ENCODE measurements at places on chromosomes 2 and 18.
A peak's percentile ranks its signal among the peaks of the same experiment; 100 is the strongest.

GRCh38 chr2:88074854-88075292 lies 7.2 kb downstream of the SMYD1 start:
- peak; percentile 76 for DNase-seq

DNA sequence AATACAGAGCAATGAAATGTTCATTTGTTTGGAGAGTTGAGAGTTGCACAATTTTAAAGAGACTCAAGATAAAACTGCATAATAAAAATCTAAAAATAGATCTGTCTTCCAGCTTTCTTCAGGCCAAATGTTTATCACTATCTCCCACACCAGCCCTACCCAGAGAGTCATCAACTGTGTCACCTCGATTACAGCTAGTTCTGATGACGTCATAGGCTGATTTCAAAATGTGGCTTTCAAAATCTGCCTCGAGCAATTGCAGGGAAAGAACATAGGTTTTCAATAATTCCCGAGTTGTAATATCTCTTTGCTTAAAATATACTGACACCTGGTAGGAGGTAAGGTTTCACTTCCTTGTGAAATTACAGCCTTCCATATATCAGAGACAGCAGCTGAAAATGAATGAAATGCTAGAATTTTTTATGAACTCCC lies 677.6 kb upstream of the ID2 start:
- DNase-seq: no peak

DNA sequence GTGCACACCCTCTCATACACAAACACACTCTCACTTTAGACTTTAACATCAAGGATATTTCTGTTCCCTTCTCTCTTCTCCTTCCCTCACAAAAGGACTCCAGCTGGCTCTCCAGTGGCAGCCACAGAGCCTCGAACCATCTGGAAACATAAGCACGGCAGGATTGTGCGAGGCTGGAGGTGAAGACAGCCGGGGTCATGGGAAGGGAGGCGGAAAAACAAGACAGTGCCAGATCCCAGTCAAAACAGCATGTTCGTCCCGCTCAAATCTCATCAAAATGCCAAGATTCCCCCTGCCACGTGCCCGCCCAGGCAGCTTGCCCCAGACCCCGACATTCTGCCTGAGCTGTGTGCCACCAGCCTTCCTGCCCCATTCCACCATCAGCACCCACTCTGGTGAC lies 180.3 kb downstream of the ZBTB7C start:
- DNase-seq: no peak

GRCh38 chr2:203440671-203441070 lies 94.4 kb downstream of the RAPH1 start:
- DNase-seq: no peak

- DNase-seq: no peak
Observed at GRCh38 chr2:75482398-75482797, 78.3 kb downstream of the EVA1A start.

- no peak for DNase-seq
Observed at GRCh38 chr2:3485166-3485565, 34.2 kb downstream of the ADI1 start.

DNA sequence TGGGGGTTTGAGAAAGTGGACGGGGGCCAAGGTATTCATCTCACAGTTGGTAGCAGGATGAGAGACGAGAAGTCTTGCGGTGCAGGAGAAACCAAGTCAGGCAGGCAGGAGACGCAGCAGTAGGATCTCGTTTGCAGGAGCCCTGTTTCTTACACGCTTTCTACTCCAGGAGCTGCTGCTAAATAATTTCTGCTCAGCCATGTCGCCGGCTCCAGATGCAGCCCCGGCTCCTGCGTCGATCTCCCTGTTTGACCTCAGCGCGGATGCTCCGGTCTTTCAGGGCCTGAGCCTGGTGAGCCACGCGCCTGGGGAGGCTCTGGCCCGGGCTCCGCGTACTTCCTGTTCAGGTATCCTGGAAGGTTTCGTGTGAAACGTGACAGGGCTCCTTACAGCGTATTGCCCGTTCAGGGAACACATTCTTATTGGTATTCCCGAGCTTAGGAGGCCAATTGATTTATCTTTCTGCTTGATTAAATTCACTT lies 494 bp downstream of the ANKZF1 start:
- no peak for DNase-seq

DNA sequence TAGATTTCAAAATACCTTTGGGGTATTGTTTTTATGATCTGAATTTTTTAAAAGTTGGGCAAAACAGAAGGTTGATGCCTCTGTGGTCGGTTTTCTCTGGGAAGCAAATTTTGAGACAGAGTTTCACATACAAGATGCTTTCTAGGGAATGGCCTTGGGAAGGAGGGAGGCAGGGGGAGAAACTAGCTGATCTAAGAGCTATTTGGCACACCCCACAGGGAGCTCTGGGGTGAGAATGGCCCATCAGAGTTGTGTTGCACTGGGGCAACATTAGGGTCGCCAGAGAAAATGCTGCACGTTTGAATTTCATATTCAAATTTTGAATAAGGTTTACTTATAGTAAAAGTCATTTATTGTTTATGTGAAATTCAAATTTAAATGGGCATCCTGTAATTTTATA lies 11.9 kb upstream of the ADAM23 start:
- DNase-seq: no peak

DNA sequence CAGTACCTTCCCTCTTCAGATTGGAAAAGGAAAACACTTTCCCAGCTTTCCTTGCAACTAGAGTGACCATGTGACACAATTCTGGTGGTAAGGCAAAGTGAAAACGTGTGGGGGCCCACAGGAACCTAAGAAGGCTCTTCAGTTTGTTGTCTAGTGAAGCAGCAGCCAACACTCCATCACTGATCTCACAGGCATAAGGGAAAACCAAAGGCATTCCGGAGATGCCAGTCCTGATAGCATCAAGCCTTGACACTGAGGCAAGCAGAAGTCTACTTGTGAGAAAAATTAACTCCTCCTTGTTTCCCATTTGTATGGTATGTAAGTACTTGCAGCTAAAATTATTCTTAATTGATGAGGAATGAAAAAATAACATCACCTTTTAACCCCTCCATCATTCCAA lies 88.3 kb downstream of the ETAA1 start:
- DNase-seq: peak; percentile 51

- no peak for DNase-seq
Observed at GRCh38 chr2:105575499-105576025, 169.2 kb upstream of the NCK2 start.

- DNase-seq: no peak
Observed at GRCh38 chr18:3186678-3187658, 32.8 kb downstream of the MYOM1 start.

GRCh38 chr2:65415091-65415490 lies 17.3 kb downstream of the SPRED2 start:
- no peak for DNase-seq

GRCh38 chr2:86048888-86049287 lies 56.8 kb downstream of the POLR1A start:
- DNase-seq: peak; percentile 64

DNA sequence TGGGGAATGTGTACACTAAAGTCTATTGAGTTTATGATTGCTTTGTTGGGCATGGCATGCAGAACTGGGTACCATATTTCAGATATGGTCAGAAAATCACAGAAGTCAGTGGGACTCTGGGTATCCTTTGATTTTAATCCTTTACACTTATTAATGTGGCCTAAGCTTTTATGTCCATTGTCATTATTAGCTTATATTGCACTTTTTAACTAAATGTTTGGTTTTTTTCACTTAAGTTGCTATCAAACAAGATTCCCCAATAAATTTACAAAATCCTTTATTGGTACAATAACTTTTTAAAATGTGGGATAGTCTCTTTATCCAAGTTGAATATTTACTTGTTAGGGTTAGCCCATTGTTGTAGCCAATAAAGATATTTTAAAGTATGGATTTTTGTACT lies 234.1 kb upstream of the NRP2 start:
- DNase-seq: no peak

- DNase-seq: no peak
Observed at GRCh38 chr18:12005538-12006487, 24.5 kb downstream of the IMPA2 start.

GRCh38 chr2:169438466-169439072 lies 40.7 kb upstream of the BBS5 start:
- DNase-seq: no peak

- no peak for DNase-seq
Observed at GRCh38 chr2:36530983-36531354, 67.0 kb downstream of the FEZ2 start.

DNA sequence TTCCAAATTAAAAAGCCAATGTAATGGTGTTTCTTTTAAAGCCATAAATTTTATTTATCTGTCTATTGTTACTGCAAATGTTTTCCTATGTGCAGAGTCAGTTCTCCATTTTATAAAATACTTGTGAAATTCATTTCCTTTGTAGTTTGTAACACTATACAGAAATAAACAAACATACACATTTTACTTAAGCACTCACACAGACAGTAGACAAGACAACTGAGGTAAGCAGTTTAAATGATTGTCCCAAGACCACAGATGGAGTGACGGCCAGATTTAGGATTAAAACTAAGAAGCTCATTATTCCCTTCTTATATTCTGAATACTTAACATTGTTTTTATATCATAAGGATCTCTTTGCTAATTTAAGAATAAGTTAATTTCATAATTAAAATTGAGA lies 100.9 kb downstream of the BAZ2B start:
- peak; percentile 2 for DNase-seq

- DNase-seq: no peak
Observed at GRCh38 chr18:73232933-73233332, 365.1 kb upstream of the NETO1 start.

DNA sequence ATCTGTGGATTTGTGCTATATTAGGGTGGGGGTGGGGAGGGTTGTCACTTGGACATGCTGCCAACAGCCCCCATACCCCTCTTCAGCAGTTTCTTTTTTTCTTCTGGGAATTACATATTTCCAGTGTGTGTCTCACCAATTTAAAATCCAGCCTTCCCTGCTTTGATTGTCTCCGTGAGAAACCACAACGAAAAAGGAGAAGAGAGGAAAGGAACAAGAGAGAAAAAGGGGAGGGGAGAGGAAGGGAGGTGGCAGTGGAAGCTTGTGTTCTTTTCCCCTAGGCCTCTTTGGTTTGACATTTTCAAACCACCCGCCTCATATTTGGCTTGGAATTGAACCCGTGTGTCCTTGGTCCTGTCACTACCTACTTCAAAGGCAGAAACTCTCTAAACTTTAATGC lies 860 bp downstream of the CTNNA2 start:
- DNase-seq: no peak

GRCh38 chr18:44826418-44827259 lies 146.0 kb downstream of the SETBP1 start:
- peak; percentile 98 for DNase-seq

DNA sequence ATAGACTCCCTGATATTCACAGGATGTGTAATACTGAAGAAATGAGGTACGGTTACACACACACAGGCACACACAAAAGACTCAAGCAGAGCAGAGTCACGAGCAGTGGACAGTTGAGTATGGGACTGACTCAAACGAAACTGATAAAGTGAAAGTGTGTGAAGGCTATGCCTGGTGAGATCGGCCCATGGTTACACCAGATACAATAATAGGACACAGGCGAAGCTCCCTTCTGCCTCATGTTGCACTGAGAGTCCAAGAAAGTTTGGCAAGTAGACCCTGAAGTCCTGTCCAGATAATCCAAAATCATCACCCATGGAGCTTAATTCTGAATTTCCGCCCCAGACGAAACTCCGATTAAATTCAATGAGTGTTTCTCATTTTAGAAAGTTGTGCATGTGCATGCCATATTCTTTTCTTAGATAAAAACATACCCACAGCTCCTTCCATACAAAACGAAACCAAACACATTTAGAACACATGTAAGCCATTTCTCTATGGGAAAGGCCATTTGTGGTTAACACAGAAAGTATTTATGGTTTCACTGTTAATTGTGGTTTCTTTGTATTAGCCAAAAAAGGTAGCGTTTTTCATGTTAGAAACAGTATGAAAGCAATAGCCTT lies 567.6 kb downstream of the PLCL1 start:
- no peak for DNase-seq

- peak; percentile 39 for DNase-seq
Observed at GRCh38 chr2:176130147-176130956, 847 bp downstream of the HOXD8 start.

- no peak for DNase-seq
Observed at GRCh38 chr2:217895070-217895635, 107.6 kb downstream of the TNS1 start.

DNA sequence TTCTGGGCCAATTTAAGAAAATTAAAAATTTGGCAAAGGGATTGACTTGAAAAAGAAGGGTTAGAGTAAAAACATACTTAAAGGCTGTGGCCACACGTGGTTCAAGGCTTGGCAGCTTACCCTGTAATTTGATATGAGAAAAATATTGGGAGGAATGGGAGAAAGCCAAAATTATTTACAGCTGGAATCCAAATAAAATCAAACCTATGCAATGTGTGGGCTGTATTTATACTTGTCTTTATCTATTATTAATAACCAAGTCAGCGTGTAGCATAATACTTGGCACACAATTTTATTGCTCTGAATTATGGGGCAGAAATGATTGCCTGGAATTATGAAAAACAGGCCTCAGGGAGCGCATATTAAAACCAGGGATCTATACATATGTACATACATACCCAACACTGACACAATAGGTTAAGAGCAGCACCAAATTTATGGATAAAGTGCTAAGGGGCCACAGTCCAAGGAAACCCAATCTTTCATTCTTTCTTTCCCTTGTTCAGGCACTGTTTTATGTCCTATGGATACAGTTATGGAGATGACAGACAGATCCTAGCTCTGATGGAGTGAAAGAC lies 35.6 kb downstream of the FAM124B start:
- peak; percentile 7 for DNase-seq

- DNase-seq: no peak
Observed at GRCh38 chr2:119574864-119575263, 30.6 kb downstream of the CFAP221 start.

- DNase-seq: no peak
Observed at GRCh38 chr2:234331566-234331965, 165.3 kb downstream of the ARL4C start.

DNA sequence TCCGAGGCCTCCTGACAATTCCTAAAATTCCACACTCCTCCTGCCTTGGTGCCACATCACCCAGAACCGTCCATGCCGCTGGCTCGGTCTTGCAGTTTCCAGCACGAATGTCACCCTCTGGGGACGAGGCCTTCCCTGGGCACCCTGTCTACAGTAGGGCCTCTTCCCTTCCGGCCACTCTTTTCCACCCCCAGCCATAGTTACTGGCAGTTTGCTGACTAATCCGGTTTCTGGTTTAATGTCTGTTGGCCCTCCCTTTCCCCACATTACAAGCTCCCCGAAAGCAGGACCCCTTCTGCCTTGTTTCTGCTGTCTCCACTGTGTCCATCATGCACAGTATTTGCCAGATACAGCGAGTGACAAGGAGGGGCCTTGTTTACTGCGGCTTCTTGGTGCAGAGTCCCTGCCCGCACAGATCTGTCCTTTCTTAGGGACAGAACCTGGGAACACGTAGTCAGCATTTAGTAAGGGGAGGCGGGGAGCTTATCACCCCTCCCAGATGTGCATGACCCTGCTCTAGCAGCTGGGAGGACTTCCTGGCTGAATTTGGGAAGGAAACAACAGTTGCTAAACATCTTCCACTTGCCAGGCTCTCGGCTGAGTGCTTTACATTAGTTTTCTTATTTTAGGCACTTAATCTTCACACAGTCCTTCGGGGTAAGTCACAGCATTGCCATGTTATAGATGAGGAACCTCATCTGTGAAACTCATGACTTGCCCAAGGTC lies 23.6 kb upstream of the CATIP start:
- no peak for DNase-seq

Measured in astrocyte of the hippocampus (primary cell).